ENCODE measurements at places on chromosomes 5 and 9.

DNA sequence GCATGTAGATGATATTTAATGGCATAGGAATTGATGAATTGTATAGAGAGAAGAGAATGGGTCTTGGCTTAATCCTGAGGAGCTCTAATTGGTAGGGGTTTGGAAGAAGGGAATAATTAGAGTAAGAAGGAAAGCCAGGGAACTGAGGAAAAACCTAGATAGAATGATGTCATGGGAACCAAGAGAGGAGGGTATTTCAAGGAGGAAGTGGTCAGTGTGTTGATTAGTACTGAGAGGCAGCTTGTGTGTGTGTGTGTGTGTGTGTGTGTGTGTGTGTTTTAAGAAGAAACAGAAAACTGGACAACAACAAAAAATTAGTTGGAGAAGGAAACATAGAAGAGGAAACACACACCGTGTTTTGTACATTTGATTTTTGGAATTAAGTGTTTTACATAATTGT is 42.8 kb downstream of the MAST4 start:
- no peak for DNase-seq

GRCh38 chr5:154779105-154779504 is 23.9 kb downstream of the LARP1 start:
- no peak for DNase-seq

GRCh38 chr5:66378407-66378806 is 217.8 kb upstream of the MAST4 start:
- no peak for DNase-seq

DNA sequence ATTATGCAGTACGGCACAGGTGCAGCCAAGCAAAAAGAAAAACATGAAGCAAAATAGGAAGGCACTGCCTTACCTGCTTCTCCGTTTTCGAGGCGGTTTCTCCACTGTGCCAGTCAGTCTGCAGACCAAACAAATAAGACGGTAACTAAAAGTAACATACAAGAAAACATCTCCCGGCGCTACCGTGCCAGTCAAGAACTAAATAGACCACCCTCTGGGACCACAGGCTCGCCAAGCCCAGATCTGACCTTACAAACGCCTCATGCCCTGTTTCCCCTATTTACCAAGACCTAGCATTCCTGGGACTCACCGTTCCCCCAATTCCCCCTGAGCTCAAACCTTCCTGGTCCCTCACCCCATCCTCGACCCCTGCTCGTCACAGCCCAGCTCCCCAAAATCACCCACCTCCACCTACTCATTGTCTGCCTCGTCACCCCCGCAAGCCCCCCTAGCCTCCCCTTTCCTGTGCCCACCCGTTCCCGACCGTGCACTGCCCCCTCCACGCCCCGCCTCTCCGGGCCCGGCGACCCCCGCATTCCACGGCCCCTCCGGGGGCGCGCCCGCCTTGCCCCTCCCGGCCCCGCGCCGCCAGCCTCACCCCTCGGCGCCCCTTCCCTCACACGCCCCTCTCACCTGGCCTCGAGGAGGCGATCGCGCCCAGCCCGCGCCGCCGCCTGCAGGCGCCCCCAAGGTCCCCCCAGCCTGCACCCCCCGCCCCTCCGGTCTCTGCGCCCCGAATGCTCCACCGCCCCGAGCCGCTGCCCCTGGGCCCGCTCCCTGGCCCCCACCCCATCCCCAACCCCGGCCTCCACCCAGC is 560 bp downstream of the SCAI start:
- DNase-seq = peak; percentile 14

- no peak for DNase-seq
Observed at GRCh38 chr9:98917746-98918487, 25.8 kb upstream of the COL15A1 start.

DNA sequence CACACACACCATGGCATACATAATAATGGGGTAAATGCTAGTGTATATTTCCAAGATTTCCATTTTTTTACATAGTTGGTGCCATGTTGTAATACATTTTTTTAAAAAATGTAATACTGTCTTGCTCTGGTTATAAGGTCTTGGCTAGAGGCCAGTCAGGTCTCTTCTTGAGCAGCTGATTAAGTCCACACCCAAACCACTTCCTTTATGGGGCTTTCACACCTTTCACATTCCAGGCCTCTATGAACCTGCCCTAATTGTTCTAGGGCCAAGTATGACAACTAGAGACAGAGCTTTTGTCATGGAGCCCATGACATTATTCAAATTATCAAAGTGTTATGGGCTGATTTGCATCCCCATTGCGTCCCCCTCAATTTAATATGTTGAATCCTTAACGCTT is 495.6 kb upstream of the CTNND2 start:
- no peak for DNase-seq

DNA sequence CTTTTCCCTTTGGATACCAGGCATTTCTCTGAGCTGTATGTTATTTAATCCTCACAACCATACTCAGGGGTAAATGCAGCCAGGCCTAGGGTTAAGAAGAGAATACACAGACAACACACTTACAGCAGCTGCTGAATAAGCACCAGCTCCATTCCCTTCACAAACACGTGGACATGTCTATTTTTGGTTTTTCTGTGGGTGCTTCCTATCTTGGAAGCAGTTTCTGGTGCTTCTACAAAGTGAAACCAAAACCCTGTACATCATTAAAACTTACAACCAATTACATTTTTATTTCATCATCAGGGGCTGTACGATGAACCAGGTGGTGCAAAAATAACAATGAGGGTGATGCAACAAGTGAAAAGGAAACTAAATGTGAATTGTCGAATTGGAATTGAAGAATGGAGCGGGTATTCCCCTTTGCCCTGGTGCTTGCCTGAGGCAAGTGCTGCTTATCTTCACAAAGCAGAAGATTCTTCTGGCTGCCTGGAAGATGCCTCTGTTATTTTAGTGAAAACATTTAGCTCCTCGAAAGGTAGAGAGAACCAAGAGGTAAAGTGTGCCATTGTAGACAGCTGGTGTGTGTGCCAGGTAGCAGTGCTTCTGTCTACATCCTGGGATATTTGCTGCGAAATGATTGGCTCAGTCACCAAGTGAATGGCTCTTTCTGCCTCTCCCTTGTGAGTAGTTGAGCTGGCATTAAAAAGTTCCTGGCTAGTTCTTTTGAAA is 18.6 kb upstream of the IFNB1 start:
- no peak for DNase-seq
